NCI-H774 (cell line): ENCODE measurements at places on chromosomes 5 and 9.

DNA sequence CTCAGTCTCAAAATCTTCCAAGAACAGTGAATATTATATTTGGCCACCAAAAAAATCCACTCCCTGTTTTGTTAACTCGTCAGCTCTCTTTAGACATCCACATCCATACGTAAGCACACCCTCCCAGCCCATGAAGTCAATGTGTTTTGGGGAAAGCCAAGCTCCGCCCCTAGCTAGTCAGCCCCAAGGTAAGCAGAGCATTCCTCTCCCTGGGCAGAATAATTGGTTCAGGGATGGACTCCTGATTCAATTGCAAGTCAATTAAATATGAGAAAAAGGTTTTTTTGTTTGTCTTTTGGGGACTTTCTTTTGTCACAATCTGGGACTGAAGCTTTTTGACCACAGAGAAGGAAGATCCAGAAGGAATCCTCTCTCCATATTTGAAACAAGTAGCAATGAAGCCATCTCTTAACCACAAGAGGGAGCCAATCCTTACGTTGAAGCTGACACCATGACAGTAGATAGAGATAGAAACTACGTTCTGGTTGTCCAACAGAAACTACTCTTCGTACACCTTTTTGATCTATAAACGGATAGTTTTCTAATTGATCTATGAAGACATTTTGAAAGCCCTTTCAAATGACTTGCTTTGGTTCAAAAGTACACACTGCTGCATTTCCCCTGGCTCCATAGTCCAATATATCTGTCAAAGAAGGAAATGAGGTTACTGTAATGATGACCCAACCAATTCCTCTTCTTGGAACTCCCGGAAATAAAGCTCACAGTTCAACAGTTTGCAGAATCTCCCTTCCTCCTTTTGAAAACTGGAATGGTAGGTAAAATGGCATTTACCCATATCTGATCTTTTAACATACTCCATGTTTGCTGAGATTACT, 166.4 kb downstream of the TLE1 start:
- DNase-seq: peak; percentile 45

GRCh38 chr5:90111364-90112032, 298.1 kb downstream of the CETN3 start:
- DNase-seq: no peak

- no peak for DNase-seq
These were observed 1698.8 kb upstream of the CDH9 start for GRCh38 chr5:28737222-28737621.

DNA sequence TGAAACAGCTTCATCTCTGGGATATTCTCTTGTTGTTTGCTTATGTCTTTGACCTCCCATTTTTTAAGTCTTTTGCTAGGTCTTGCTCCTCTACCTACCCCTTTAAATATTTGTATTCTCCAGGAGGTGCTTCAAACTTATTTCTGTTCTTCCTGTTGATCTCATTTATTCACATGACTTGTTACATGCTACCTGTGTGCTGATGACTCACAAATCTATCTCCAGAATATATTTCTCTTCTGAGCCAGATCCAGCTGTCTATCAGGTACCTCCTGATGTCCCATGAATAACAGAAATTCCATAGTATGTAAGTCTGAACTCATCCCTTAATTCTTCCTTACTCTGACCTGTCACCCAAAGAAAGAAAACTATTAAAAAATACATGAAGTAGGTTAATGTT, 11.0 kb downstream of the NIPBL start:
- no peak for DNase-seq

GRCh38 chr9:118236625-118237024, 532.4 kb downstream of the TLR4 start:
- no peak for DNase-seq

GRCh38 chr9:27195191-27195590, 86.2 kb downstream of the TEK start:
- no peak for DNase-seq

- DNase-seq: no peak
These were observed 26.5 kb downstream of the C9orf85 start for GRCh38 chr9:71937898-71938297.

GRCh38 chr9:21853414-21853813, 51.0 kb downstream of the MTAP start:
- DNase-seq: no peak

DNA sequence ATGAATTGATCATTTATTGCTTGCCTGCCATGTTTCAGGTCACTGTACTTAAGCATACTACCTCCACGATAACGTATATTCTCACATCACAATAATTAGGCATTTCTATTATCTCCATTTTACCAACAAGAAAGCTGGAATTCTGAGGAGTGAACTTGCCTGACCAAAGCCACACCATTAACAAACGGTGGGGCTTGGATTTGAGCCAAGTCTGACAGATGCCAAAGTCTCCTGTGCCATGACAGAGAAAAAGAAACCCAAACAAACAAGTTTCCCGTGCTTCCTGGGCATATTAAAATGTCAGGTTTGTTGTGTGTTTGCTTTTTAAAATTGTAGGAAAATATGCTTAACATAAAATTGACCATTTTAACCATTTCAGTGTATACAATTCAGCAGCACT, 40.8 kb upstream of the KCNV2 start:
- DNase-seq: peak; percentile 26

DNA sequence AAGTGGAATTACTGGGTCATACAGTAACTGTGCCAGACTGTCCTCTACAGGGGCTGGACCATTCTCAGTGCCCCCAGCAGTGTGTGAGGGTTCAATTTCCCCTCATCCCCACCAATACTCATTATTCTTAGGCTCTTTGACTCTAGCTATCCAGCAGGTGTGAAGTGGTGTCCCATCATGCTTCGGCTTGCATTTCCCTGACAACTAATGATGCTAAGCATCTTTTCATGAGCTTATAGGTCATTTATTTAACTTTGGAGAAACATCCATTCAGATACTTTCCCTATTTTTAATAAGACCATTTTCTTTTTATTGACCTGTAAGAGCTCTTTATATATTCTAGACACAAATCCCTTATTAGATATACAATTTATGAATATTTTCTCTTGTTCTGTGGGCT, 63.6 kb downstream of the ADAMTS2 start:
- no peak for DNase-seq

DNA sequence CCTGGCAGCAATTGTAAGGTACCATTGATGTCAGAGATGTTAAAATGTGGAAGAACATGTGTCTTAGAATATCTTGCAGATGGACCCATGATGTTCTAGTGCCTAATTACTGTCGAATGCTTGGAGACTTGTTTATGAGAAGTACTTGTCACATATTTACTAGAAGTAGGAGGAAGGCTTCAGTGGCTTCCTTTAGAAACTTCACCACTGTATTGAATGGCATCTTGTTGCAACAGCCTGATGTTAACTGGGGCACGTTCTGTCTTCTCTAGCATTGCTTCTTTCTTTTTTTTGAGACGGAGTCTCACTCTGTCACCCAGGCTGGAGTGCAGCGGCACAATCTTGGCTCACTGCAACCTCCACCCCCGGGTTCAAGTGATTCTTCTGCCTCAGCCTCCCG, 16.5 kb downstream of the UGCG start:
- DNase-seq: no peak

GRCh38 chr9:9319007-9319406, 1293.8 kb downstream of the PTPRD start:
- DNase-seq: no peak

GRCh38 chr9:131625790-131626670, 80.7 kb downstream of the PRRT1B start:
- DNase-seq: no peak

- no peak for DNase-seq
These were observed 111.0 kb upstream of the NFIB start for GRCh38 chr9:14424983-14425382.

GRCh38 chr5:172533399-172534228, 79.3 kb upstream of the SH3PXD2B start:
- no peak for DNase-seq

DNA sequence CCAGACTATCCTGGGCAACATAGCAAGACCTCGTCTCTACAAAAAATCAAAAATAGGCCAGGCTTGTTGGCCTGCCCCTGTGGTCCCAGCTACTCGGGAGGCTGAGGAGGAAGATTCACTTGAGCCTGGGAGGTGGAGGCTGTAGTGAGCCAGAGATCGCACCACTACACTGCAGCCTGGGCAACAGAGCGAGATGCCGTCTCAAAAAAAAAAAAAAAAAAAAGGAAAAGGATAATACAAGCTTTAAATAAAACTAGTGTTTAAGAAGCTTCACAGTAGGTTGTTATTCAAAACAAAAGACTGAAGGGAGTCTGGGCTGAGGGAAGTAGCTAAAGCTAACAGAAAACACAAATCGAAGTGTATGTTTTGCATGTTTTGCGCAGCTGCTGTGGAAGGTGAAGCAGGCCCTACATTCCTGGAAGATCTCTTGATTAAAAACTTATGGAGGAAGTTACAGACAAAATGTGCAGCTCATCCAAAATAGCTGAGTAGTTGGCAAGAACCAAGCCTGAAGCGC, 581 bp upstream of the C9orf40 start:
- DNase-seq: no peak

DNA sequence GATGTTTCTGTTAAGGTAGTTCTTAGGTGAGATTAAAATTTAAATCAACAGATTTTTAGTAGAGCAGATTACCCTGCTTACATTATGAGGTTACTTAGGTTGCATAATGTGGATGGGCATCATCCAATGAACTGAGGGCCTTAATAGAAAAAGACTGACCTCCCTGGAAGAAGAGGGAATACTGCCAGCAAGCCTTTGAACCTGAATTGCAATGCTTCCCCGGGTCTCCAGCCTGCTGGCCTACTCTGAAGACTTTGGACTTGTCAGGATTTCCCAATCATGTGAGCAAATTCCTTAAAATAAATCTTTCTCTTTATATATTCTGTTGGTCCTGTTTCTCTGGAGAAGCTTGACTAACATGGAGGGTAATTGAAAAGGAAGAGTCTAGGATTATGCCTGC, 542.1 kb upstream of the ARRDC3 start:
- no peak for DNase-seq

- DNase-seq: no peak
These were observed 93.6 kb upstream of the MTAP start for GRCh38 chr9:21708856-21709255.

DNA sequence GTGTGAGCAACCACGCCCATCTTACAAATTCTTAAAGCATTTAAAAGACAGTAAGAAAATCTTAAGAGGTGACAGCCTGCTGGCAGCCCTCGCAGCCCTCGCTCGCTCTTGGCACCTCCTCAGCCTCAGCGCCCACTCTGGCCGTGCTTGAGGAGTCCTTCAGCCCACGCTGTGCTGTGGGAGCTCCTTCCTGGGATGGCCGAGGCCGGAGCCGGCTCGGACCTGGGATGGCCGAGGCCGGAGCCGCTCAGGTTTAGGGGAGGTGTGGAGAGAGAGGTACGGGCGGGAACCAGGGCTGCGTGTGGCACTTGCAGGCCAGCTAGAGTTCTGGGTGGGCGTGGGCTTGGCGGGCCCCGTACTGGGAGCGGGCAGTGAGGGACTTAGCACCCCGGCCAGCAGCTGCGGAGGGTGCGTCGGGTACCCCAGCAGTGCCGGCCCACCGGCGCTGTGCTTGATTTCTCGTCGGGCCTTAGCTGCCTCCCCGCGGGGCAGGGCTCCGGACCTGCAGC, 9.3 kb upstream of the ECM2 start:
- DNase-seq: no peak

DNA sequence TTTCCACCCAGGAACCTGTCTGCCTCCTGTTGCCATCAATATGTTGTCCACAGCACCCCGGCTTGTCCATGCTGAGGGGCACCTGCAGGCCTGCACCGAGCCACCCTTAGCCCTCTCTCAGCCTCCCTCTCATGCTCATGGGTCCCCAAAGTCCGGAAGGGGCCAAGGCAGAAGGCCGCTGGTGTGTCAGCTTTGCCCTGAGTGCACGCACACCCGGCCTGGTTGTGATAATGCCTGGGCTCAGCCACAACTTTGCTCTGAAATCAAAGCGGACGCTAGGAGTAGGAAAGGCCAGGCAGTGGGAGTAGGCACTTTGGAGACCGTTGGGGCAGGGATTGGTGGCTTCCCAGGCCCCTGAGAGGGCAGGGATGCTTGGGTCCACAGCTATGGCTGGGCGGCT, 201.8 kb upstream of the NUDT12 start:
- no peak for DNase-seq

- DNase-seq: no peak
These were observed 47.9 kb upstream of the SEMA6A start for GRCh38 chr5:116622375-116623050.

DNA sequence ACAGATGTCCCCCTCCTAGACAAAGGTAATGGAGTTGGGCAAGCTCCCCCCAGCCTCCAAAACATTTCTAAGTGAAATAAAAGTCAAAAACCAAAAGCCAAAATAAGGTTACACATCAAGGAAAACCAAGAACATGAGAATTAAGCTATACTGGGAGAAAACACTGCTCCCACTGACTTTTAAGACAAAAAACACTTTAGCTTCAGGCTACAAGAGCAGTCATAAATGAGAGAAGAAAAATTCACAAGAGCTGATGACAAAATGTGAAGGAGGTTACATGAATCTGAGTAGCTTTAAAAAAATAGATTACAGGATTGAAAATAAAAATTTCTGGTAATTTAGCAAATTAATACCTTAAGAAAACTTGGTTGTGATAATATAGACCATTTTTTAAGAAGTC, 1370.3 kb upstream of the CDH9 start:
- DNase-seq: no peak

DNA sequence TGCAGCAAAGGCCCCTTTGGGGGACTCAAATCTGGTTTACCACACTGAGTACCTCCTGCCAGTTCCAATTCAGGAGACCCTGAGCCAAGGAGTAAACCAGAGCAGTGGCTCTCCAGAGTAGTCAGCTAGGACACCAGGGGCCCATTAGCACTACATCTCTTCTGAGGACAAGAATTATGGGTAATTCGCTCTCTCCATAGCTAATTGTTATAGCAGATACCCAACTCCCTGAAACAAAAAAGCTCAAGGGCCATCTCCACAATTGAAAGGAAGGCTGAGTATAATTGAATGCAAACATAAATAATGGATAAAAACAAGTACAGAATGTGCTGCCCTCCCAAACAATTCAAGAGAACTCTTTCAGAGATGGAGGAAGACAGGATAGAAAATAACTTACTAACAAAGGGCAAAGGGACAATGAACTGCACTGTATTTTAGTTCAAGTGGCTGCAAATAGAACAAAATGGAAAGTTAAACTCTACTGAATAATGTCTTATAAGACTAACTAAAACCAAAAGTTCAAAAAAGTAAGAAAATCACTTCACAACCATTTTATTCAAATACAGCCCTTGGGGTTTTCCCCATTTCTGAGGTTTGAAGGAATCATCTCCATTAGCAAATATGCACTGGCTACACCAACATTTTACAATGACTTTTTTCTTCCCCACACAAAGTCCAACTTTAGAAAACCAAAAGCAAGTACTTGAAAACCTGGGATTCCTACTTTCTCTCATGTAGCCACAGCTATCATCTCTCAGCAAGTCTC, 118.8 kb downstream of the SIL1 start:
- no peak for DNase-seq

DNA sequence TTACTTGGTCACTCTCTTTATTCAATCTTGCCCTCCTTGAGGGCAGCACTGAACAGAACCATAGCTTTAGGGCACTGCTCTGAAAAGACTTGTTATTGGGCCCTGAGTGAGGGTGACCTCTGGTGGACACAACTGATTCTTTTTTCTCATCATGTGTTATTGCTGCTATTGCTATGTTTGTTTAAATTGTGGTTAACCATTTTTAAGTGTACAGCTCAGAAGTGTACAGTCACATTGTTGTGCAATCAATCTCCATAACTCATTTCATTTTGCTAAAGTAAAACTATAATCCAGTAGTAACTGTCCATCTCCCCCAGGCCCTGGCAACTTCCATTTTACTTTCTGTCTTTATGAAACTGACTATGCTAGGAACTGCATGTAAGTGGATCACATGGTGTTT, 351.1 kb upstream of the RIOK2 start:
- peak; percentile 11 for DNase-seq

GRCh38 chr9:129748249-129748648, 4.6 kb downstream of the PTGES start:
- DNase-seq: no peak

- no peak for DNase-seq
These were observed 443.5 kb upstream of the CDH6 start for GRCh38 chr5:30749971-30750370.
